ENCODE measurements at places on chromosomes 13 and 19. TPM values are rescaled to one million over a fixed set of nuclear protein-coding genes. Genes with fewer than 3 reads are reported as not detected.

The ZNF350 gene
- 3.8 TPM for polyA plus RNA-seq

The KASH5 gene
- not detected for polyA plus RNA-seq

The C13orf46 gene
- polyA plus RNA-seq: 0.03 TPM

The LILRB3 gene
- not detected for polyA plus RNA-seq

DNA sequence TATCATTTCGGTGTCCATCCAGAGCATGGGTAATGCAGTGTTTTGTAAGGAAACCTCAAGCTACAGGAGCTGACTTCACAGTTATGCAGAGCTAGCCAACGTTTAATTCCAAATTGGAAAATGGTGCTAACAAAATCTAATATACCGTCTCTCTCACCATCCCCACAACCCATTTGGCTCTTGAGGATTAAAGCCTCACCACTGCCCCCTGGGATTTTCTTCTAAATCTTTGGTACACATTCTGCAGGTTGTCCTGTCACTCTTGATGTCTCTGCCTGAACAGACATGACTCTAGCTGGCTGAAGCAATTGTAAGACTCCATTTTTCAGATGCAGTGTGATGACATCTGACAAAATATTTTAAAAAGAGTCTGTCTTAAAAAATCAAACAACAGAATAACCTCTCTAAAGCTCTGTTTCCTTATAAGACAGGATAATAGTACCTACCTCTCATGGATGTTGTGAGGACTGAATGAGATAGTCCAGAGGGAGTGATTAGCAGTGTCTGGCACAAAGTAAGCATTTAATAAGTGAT, 451.8 kb downstream of the SUCLA2 start:
- DNase-seq: no peak

DNA sequence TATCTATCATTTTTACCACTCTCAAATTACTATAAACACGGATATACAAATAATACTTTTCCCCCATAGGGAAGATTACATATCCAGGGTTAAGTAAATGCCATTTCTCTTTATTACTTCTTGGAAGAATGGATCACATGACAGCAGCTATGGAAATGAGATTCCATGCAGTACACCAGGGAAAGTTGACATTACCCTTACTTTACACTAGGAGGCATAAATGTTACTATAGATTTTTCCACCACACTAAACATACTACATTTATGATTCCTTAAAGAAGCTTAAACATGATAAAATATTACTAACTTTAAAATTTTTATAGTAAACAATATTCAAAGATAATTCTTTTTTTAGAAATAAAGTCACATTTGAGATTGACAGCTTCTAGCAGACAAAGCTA, 611.4 kb downstream of the PCDH9 start:
- no peak for DNase-seq
